Activated CD4-positive, alpha-beta memory T cell treated with anti-CD3 and anti-CD28 coated beads, Interleukin-2, amount 10 ng/mL, durations not matched to agents 7 days and 5 days (primary cell): ENCODE measurements at places on chromosomes 2 and 18. TPM values are rescaled to one million over a fixed set of nuclear protein-coding genes. Genes with fewer than 3 reads are reported as not detected.

Gene EMX1
- total RNA-seq, result not detected

Gene ELAC1
- total RNA-seq, result 7.3 TPM

Gene OTOS
- total RNA-seq, result not detected

Gene CUL3
- total RNA-seq, result 66.9 TPM

Gene SIGLEC15
- not detected for total RNA-seq

Gene FN1
- 1.8 TPM for total RNA-seq

Gene PRLH
- total RNA-seq, result not detected

Gene SERPINB3
- not detected for total RNA-seq

- no peak for DNase-seq
These were observed 98.7 kb upstream of the VWC2L start for GRCh38 chr2:214311931-214312749.

DNA sequence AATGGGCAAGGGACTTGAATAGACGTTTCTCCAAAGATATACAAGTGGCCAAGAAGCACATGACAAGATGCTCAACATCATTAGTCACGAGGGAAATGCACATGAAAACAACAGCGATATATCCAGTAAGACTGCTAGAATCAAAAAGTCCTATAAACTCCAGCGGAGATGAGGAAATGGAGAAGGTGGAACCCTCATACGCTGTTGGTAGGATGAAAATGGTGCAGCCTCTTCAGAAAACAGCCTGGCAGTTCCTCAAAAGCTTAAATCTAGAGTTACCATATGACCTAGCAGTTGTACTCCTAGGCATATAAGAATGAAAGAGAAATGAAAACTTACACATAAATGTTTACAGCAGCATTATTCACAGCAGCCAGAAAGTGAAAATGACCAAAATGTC lies 48.1 kb downstream of the HPCAL1 start:
- DNase-seq, result no peak

GRCh38 chr2:144198116-144198515 lies 321.8 kb downstream of the ZEB2 start:
- DNase-seq, result no peak

GRCh38 chr2:64337314-64337713 lies 116.6 kb upstream of the LGALSL start:
- no peak for DNase-seq

GRCh38 chr2:159513745-159514144 lies 102.6 kb downstream of the BAZ2B start:
- DNase-seq, result no peak

DNA sequence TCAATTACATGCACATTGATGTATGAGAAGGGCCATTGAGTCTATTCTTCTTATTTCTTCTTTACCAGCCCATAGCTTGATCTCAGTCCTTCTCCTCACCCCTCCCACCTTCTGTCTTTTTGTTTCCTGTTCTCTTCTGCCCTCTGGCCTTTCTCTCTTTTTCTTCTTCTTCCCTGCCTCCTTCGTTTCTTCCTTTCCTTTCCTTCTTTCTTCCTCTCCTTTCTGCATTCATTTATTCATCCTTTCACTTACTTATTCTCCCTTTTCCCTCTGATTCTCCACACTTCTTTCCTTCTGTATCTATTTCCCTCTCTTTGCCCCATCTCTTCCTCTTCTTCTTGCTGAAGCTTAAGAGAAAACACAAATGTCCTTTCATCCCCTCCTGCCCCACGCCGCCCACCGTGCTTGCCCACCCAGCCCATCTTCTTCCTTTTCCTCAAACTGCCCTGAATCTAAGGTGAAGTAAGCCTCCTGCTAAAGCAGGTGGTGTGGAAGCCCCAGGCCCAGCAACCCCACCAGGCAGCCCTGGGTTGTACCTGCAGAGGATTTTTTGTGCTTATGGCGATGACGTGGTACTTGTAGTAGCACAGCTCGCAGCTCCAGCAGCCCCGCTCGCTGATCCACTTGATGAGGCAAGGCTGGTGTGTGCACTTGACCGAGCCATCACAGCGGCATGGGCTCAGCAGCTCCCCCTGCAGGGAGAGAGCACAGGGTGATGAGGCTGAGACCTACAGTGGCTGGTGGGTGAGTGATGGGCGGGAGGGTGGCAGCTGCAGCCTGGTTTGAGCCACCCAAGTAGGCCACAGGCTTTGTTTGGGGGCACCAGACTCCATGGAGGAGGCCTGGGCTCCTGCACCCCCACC lies 89.0 kb downstream of the MARCHF4 start:
- peak; percentile 27 for DNase-seq

- DNase-seq, result no peak
These were observed 95.9 kb upstream of the SPTBN1 start for GRCh38 chr2:54360055-54360792.

DNA sequence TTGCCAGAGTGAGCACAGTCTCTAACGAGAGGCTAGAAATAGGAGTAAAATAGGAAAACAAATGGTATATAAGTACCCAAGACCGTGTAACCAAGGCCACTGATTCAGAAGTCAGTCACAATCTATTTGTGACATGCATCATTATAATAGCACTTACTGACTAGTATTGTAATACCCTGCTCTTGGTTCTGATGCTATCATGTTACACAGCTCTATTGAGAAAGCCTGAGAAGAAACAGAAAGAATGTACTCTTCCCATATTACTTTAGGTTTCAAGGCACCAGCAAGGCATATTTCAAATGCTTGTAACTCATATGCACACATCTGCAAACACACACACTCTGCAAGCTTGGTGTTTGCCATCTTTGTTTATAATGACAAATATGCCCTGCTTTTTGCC lies 746.4 kb downstream of the SLC4A3 start:
- no peak for DNase-seq

DNA sequence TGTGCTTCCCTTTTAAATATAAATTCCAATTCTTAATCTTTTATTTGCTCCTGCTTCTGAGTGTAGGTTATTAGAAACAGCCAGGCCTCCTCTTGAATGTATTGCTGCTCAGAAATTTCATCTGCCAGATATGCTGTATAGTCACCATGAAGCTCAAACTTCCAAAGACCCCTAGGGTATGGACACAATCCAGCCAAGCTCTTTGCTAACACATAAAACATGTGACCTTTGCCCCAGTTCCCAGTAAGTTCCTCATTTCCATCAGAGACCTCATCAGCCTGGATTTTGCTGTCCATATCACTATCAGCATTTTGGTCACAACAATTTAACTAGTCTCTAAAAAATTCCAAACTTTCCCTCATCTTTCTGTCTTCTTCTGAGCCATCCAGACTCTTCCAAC lies 75.2 kb downstream of the MAP2 start:
- DNase-seq, result no peak

GRCh38 chr18:48543228-48543627 lies 4.4 kb downstream of the CTIF start:
- DNase-seq, result peak; percentile 32

DNA sequence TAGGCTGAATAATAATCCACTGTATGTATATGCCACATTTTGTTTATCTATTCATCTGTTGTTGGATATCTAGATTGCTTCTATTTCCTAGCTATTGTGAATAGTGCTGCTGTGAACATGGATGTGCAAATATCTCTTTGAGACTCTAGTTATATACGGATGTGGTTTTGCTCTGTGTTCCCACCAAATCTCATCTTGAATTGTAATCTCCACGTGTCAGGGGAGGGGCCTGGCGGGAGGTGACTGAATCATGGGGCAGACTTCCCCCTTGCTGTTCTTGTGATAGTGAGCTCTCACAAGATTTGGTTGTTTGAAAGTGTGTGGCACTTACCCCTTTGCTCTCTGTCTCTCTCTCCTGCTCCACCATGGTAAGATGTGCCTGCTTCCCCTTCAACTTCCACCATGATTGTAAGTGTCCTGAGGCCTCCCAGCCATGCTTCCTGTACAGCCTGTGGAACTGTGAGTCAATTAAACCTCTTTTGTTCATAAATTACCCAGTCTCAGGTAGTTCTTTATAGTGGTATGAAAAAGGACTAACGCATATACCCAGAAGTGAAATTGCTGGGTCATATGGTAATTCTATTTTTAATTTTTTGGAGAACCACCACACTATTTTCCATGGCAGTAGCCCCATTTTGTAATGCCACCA lies 86.1 kb upstream of the UPP2 start:
- DNase-seq, result peak; percentile 35

DNA sequence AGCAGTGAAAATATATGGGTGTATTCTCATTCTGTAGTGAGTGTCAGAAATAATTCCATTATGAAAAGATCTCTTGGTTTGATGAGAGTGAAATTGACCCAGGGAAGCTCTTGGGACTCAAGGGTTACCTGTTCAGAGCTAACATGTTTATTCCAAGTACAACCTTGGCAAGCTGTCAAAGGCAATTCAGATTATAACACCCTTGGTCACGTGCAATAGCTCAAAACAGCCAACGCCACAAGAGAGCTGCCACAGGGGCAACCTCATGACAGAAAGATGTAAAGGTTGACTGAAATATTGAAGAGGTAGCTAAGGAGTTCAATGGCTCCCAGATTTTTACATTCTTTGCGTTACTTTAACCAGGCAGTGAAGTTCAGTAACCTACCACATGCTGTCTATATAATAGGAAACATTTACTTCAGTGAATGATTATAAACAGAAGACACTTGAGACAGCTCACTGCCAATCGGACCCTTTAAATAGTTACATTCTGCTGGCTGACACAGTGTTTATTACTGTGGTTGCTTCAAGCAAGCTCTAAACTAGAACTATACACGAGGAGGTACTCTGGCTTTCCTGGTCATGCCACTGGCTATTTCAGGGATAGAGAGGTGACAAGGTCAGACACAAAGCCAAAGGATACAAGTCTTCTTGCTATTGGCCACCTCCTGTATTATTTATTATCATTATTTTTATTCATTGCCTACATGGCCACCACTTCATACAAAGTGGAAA lies 187.3 kb downstream of the PID1 start:
- DNase-seq, result no peak

GRCh38 chr2:30417253-30417652 lies 29.8 kb upstream of the LCLAT1 start:
- no peak for DNase-seq

DNA sequence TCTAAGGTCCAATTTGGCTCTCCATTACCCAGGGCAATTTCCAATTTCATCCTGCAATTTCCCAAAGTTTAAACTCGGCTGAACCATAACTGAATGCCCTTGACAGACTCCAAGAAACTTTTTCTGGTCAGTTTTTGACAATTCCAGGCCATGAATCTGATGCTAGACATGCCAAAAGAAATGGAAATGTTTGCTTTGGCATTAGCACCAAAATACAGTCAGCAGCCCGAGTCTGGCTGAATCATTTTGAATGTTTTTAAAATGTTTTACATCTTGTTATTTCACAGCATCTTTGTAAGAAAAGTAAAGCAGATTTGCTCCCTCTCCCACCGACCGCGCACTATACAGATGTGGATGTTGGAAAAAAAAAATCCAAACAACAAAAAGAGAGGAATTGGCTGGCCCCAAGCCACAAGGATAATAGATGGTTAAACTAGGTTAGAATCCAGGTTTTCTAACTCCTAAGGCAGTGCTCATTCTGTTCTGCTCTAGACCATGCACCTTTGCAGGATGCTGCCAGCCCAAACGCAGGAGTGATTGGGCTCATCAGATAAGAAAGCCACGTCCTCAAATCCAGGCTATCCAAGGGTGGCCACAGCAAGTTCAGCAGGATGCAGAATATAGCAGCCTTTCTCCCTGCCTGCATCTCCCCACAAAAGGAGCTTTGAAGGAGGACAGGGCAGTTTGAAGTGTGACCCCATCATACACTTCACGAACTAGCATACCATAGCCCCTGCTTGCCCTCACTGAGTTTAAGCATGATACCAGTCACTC lies 167.5 kb downstream of the ALK start:
- DNase-seq, result no peak

DNA sequence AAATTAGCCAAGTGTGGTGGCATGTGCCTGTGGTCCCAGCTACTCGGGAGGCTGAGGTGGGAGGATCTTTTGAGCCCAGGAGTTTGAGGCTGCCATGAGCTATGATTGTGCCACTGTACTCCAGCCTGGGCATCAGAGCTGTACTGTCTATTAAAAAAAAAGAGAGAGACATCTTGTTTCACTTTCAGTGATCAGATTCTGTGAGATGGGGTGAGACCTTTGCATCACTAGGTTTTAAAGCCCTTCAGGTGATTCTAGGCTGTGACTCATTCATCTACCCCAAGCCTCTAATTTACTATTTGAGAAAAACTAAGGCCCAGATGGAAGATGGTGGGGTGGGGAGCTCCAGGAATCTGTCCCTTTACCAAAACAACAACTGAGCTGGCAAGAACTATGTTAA lies 7.1 kb downstream of the C2orf92 start:
- DNase-seq, result peak; percentile 12

DNA sequence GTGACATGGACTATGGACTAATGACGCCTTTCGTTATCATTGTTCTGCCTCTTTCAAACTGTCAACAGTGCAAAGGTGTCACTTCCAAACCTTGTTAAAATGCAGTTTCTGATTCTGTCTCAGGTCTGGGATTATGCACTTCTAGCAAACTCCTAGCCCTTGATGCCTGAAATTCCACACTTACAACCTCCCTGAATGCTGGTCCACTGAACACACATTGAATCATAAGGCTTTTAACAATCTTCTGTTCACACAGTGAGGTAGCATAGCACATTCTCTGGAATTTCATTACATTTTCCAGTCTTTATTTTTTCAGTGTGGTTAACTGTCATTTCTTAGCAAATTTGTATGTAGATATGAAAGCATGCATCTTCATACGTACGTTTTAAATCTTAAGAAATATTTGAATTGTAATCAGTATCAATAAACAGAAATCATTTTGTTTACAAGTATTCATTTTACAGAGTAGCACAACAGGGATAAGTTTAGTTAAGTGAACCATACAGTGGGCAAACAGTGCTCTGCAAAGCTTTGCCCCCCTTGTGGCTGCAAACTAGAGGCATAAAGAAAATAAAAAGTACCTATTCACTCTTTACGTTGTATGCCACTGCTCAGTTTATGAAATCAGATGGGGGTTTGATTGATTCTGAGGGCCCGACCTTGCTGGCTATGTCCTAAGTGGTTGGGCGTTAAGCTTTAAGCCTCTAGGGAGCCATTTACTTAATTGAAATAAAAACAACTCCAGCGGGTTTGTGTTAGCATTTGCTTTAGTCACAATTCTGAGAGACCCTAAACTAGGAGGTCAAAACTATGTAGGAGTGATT lies 250.8 kb downstream of the LRRTM1 start:
- DNase-seq, result no peak

- DNase-seq, result no peak
These were observed 52.2 kb upstream of the CTAGE1 start for GRCh38 chr18:22469926-22470247.

GRCh38 chr18:80202264-80202998 lies 44.9 kb downstream of the PARD6G start:
- DNase-seq, result peak; percentile 55

DNA sequence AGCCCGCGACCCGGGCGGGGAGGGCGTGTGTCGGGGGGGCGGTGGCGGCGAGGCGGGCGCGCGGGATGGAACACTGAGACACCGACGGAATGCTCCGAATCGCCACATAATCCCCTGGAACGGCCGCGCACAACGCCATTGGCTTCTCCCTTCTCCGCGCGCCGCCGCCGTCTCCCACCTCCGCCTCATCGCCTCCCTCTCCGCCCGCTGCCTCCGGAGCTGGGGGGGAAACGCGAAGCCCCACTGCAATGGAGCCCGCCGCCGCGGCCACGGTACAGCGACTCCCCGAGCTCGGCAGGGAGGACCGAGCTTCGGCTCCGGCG lies at the start of gene PHLPP1:
PHLPP1 (plus strand) TSS at position 106 of the 323 bp plus-strand sequence; CDS start at position 249, 143 bp downstream.
- no peak for DNase-seq
